ENCODE measurements at places on chromosomes 12 and 14. TPM values are rescaled to one million over a fixed set of nuclear protein-coding genes. Genes with fewer than 3 reads are reported as not detected.

GRCh38 chr12:51391283-51392123, at the start of gene GALNT6:
GALNT6 (minus strand) TSS chr12:51391406; CDS start chr12:51379781, 11,625 bp downstream.
- DNase-seq, result peak; percentile 17

- no peak for DNase-seq
Observed at GRCh38 chr14:39212034-39212433, 21.7 kb upstream of the MIA2 start.

- DNase-seq, result no peak
Observed at GRCh38 chr12:78396538-78396937, 468.0 kb upstream of the SYT1 start.

DNA sequence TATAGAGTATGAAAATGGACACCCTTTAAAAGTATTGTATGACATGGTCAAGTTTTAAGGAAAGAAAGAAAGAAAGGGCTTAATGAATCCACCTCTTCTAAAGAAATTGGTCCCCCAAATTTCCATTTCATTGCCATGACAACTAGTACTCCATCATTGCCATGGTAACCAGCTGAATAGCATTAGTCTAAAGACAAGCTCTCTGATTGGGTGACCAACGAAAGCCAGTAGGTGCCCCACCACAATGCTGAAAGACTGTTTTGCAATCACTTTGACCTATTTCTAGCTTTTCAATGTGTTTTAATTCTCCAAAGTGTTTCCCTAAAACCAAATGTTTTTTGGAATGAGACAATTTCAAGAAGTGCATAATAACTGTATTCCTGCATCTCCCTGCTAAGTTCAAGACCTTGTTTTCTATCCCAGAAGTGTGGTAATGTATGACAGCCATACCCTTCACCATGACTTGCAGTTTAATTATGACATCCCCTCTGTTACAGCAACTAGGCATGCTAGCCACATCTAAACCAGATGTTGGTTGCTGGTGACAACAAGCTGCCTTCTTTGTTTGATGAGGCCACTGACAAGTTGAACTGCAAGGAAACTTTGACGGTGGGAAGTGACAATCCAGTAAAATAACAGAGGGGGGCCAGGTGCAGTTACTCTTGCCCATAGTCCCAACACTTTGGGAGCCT, 46.7 kb downstream of the KICS2 start:
- DNase-seq, result no peak

- DNase-seq, result peak; percentile 71
Observed at GRCh38 chr14:75370416-75371205, 57.2 kb upstream of the JDP2 start.

- DNase-seq, result no peak
Observed at GRCh38 chr14:79337761-79338160, 873.5 kb downstream of the DIO2 start.

GRCh38 chr14:31307618-31308017, 100.0 kb upstream of the HECTD1 start:
- DNase-seq, result no peak

DNA sequence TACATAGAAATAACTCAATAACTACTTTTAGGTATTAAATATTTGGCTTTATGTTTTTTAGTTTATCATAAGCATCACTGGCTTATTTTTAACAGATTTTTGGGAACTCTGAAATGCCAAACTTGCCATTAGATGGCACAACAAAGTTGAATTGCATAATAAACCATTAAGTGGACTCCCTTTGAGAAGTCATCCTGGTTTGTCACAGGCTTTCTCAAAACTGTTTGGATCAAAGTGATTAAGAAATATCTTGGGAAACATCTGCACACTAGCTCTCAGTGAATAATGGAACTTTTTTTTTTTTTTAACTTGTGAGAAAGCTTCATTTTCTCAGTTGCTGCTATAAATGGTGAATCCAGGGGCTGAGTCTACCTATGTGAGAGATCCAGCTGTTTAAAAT, 4.3 kb downstream of the SLC16A7 start:
- no peak for DNase-seq

- DNase-seq, result peak; percentile 79
Observed at GRCh38 chr14:76924371-76925096, 98.3 kb downstream of the LRRC74A start.

- DNase-seq, result peak; percentile 70
Observed at GRCh38 chr12:44930972-44931600, 55.0 kb upstream of the NELL2 start.

DNA sequence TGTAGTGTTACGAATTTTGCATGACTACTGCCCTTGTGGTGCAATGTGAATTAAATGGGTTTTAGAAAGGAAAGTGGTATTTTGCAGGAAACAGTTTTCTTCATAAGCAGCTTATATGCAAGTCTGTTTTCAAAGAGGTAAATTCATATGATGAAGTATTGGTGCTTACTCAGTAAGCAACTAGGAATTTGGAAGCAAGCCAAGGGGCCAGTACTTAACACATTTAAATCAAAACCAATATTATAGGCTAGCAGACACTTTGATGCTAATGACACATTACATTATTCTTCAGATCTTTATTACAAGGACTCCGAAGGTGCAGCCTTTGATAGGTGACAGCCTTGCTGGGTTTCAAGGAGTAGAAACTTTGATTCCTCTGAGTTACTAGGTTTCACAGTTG, 23.1 kb downstream of the MGAT4C start:
- no peak for DNase-seq

SLC5A8 gene
- 0.04 TPM for total RNA-seq

SLC25A47 gene
- 0.09 TPM for total RNA-seq

SELPLG gene
- total RNA-seq, result 2.8 TPM

TMEM121 gene
- total RNA-seq, result 4.8 TPM

STXBP6 gene
- total RNA-seq, result 21.4 TPM
